Activated CD8-positive, alpha-beta memory T cell treated with anti-CD3 and anti-CD28 coated beads, Interleukin-2, amount 50 U/mL, for 4 hours (primary cell): ENCODE measurements at places on chromosomes 6 and 20.
A peak's percentile ranks its signal among the peaks of the same experiment; 100 is the strongest.

DNA sequence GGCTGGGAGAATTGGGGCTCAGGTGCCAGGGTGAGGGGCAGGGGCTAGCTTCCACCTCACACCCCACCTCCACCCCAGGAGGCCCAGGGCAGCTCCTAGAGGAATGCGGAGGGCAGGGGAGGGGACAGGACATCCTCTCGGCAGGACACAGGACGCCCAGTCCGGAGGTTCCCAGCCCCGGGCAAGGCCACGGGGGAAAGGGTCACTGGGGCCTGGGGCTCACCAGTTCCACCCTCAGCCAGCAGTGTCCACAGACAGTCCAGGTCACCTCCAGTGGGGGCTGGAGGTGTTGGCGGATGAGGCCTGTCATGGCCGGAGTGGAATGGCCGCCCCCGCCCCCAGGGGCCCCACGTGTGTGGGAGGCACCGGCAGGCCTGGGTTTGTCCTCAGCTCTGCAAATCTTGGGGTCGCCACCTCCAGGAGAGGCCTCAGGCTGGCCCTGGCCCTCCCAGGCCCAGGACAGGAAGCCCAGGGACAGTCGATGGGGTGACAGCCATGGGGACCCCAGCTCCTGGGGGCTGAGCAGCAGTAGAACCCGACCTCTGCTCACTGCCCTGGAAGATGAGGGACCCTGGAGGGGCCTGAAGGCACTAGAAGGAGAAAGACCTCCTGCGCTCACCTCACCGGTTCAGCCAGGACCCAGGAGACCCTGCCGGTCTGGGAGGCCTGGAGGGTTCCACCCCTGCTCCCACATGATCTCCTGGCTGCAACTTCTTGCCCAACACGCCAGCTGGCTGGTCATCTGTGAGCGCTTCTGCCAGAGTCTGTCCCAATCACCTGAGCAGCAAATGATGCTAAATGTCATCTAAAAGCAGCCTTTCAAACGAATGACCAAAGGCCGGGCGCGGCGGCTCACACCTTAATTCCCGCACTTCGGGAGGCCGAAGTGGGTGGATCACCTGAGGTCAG is 13.0 kb upstream of the ABHD16B start:
- DNase-seq, result no peak

DNA sequence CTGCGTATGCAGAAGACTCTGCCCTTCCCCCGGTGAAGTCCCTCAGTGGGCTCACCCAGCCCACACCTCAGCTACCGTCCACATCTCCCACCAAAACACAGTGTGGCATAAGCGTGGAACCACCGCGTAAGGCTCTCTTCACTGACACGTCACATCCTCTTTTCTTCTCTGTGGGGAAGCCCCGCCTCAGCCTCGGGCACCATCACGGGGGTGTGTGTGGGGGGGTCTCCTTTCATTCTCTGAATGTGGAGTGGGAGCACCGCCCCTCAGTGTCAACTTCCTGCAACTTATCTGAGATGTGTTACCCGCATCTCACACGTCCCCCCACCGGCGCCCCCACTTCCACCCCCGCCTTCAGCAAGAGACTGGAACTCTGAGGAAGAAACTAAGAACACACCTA is 388.4 kb upstream of the JARID2 start:
- peak; percentile 87 for DNase-seq

- no peak for DNase-seq
Observed at GRCh38 chr6:22544476-22544875, 24.9 kb upstream of the HDGFL1 start.

GRCh38 chr6:52654007-52654406 is 16.9 kb upstream of the TMEM14A start:
- DNase-seq, result no peak

GRCh38 chr6:128532827-128533226 is 12.4 kb upstream of the PTPRK start:
- DNase-seq, result no peak

DNA sequence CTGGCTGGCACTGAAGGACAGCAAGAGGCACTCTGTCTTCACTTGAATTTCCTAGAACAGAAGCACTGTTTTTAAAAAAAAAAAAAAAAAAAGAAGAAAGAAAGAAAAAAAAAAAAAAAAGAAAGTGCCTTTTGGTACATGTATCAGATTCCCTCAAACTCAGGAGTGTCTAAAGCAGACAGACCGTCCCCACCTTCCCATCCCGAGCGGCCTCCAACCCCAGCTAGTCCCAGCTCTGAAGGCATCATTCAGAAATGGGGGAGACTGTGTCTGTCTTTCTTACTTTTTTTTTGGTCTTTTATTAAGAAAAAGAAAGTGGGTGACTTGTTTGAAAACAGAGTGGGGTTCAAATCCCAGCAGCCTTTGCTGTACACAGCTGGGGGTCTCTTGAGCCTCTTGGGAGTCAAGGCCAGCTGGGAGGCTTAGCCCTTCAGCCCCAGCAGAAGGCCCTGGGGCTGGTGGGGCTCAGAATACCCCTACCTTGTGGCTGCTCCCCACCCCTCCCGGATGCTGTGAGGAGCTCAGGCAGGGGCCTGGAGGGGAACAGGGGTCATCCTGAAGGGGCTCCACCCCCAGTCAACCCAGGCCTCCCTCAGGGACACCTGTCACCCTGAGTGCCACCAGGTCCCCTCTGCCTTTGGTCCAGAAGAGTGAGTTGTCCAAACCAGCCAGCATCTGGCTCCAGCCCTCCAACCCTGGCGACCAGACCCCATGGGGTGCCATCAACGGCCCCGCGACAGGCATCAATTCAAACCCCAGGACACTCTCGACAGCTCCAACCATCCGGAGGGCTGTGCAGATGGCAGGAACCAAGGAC is 128.3 kb downstream of the TAF4 start:
- no peak for DNase-seq

- peak; percentile 28 for DNase-seq
Observed at GRCh38 chr20:45405571-45406259, 2.4 kb upstream of the DBNDD2 start.

GRCh38 chr6:39301606-39302005 is 12.6 kb downstream of the KCNK17 start:
- DNase-seq, result no peak

DNA sequence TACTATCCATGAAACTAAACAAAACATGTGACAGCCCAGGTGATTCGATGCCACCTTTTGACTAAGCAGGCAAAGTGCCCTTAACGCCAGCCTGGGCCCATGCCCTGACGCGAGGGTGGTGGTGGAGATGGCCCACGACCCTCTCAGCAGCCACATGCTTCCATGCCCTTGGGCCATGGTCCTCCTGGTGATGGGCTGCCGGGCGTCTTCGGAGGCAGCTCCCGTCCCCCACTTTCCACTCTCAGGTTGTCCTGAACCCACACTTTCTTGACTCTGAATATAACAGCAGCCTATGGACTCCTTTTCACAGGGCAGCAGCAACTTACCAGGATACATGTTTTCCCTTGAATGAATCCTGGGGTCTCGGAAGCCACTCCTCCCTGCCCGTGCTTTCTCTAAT is 33.6 kb downstream of the TMEM242 start:
- no peak for DNase-seq

DNA sequence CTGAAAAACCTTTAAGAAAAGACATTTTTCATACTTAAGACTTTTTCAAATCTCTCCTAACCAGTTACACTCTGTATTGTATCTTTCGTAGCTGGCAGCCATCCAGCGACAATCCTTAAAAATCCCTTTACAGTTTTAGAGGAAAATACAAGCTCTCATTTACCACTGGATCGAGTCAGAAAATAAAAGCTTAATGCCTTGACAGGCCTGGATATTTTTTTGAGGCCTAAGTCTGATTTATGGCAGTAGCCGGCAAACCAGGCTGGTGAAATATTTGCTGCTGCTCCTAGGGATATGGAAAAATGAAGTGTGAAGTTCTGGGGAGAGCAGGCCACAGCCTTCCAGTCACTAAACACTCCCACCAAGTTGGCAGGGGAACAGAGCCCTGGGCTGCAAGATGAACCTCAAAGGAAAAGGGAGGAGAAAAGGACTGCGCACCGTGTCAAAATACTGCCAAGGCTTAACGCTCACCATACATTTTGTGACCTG is 213.0 kb upstream of the SUPT3H start:
- no peak for DNase-seq

DNA sequence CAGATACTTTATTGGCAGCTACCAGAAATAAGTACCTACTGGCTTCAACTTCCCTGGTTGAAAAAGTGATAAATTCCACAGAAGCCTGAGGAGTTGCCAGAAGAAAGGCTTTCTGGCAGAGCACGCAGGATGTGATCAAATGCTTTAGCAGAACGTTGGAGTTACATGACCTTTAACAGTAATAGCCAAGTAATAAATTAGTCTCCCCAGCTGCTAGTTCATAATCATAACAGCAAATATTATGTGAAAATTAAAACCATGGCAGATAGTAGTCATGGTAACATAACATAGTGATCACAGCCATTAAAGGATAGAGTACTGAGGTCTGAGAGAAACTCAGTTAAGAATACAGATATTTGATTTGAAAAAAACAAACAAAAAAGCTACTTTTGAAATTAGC is 567.7 kb downstream of the ADGRB3 start:
- DNase-seq, result no peak

GRCh38 chr6:28712982-28713381 is 187.3 kb downstream of the GPX5 start:
- no peak for DNase-seq

DNA sequence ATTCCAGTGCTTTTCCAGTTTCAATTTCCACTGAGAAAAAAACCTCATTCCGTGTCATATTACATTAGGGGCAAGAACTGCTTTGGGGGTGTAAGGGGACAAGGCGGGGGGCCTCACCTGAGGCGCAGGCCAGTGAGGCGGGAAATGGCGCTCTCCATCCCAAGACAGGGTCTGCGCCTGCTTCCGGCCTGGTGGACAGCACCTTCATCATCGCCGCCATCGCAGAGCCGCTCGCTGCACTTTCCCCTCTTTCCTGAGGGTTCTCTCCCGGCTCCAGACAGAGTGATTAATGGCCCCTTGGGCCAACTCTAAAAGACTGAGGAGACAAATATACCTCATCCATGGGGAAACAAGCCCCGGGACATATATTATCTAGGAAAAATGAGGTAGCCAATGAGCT is 270.0 kb upstream of the SOX4 start:
- DNase-seq, result no peak

DNA sequence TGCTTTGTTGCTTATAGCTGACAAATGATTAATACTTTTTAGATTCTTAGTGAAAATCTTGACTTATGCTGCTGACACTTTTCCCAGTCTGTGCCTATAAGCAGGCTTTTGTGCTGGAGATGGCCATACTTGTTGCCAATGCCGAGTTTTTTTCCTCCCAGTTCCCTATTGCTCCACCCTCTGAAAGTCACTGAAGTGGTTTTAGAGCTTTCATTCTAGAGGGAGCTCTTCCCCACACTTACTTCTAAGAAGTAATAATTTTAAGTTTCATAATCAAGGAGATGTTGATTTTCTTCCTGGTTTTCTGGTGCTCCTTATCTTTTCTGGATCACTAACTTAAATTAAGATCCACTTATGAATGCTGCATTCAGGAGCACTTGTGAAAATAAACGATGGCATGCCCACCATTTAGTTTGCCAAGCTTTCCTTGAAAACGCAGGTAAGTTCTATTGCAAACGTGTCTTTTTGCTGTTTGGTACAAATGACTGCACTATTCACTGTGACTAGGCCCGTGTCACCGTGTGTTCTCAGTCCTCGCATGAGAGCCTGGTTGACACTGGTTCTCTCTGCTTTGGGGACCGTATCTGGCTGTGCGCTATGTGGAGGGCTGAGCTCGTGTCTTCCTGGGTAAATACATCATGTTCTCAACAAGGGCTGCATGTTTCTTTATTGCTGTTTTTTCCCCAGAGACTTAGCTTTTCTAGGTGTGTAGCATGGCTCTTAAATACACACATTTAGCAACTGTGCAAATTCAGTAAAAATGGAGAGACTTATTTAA is 50.2 kb downstream of the GFRA4 start:
- DNase-seq, result no peak

GRCh38 chr6:3746119-3746691 is 5.3 kb downstream of the PXDC1 start:
- no peak for DNase-seq

GRCh38 chr6:147506704-147507114 is 1.8 kb upstream of the SAMD5 start:
- DNase-seq, result no peak

DNA sequence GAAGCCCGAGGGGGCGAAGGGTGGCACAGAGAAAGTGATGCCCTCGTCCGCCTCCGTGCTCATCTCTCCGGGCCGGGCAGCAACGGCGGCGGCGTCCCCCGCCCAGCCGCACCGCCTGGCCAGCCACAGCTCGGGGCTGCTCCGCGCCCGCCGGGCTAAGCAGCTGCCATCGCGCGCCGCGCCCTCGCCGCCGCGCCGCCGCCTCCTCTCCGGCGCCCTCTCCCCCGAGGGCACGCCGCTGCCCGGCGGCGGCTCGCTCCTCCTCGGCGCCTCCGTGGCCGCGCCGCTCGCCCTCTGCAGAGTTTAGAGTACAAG is 225 bp downstream of the MAP3K5 start:
- no peak for DNase-seq

DNA sequence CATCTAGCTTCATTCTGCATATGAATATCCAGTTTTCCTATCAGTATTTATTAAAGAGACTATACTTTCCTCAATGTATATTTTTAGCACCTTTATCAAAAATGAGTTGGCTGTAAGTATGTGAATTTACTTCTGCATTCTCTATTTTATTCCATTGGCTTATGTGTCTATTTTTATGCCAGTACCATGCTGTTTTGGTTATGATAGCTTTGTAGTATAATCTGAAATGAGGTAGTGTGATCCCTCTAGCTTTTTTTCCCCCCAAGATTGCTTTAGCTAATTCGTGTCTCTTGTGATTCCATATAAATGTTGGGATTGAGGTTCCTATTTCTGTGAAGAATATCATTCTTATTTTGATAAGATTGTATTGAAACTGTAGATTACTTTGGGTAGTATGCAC is 469.1 kb upstream of the MAP3K7 start:
- no peak for DNase-seq

- DNase-seq, result no peak
Observed at GRCh38 chr20:54434196-54434595, 41.2 kb upstream of the DOK5 start.

- no peak for DNase-seq
Observed at GRCh38 chr20:36117638-36118037, 36.9 kb upstream of the EPB41L1 start.

GRCh38 chr6:151240791-151241642 is 1.2 kb downstream of the AKAP12 start:
- DNase-seq, result no peak

- DNase-seq, result no peak
Observed at GRCh38 chr6:7978736-7979135, 68.1 kb upstream of the TXNDC5 start.
